Neural crest cell (in vitro differentiated cells): ENCODE measurements at places on chromosomes 6 and 20. TPM values are rescaled to one million over a fixed set of nuclear protein-coding genes. Genes with fewer than 3 reads are reported as not detected.
A peak's percentile ranks its signal among the peaks of the same experiment; 100 is the strongest.

Gene TSHZ2
- 6.4 and 8.5 TPM in 2 replicates for total RNA-seq

Gene HLA-DRB1
- 0.66 and 0.84 TPM in 2 replicates for total RNA-seq

GRCh38 chr20:14497004-14497403 is 159.6 kb upstream of the FLRT3 start:
- H3K4me3 ChIP-seq: no peak overlapping the region
- DNase-seq: no peak
- no peak overlapping the region for H3K27ac ChIP-seq
- H3K27me3 ChIP-seq: no peaks in the 10 kb centered on the region
- no peaks in the 10 kb centered on the region for H3K36me3 ChIP-seq

DNA sequence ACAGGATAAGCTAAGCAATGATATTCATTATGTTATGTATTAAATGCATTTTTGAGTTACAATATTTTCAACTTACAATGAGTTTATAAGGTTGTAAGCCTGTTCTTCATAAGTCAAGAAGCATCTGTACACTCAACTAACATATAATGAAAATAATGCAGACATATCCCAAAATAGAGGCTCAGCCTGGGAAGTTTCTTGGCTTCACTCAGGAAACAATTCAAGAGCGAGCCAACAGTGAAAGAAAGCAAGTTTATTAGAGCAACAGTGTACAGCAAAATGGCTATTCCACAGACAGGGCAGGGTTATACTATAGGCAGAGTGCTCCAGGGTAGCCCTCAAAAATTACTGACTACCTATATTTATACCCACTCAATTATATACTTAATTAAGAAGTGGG is 1581.8 kb downstream of the HACE1 start:
- peaks cover 3% of the 10 kb centered on the region for H3K36me3 ChIP-seq
- no peaks in the 10 kb centered on the region for H3K4me1 ChIP-seq
- no peaks in the 10 kb centered on the region for H3K27me3 ChIP-seq
- DNase-seq: no peak
- no peak overlapping the region for H3K4me3 ChIP-seq
- H3K27ac ChIP-seq: no peak overlapping the region

Gene BMP2
- total RNA-seq: 0.58 and 0.84 TPM in 2 replicates

GRCh38 chr20:8242827-8243724 is 111.0 kb downstream of the PLCB1 start:
- no peak for DNase-seq
- no peak overlapping the region for H3K4me3 ChIP-seq
- no peak overlapping the region for H3K27ac ChIP-seq

- H3K27ac ChIP-seq: no peak overlapping the region
- peaks cover 44% of the 10 kb centered on the region for H3K27me3 ChIP-seq
- no peak for DNase-seq
Measured at GRCh38 chr6:27593861-27594260, 121.0 kb upstream of the ZNF184 start.

GRCh38 chr6:52994031-52994838 is 849 bp downstream of the GSTA4 start:
- H3K27me3 ChIP-seq: peaks cover 13% of the 10 kb centered on the region
- DNase-seq: peak; percentile 20
- H3K27ac ChIP-seq: peak overlapping the region; percentile 99
- H3K4me3 ChIP-seq: peak overlapping the region; percentile 98

DNA sequence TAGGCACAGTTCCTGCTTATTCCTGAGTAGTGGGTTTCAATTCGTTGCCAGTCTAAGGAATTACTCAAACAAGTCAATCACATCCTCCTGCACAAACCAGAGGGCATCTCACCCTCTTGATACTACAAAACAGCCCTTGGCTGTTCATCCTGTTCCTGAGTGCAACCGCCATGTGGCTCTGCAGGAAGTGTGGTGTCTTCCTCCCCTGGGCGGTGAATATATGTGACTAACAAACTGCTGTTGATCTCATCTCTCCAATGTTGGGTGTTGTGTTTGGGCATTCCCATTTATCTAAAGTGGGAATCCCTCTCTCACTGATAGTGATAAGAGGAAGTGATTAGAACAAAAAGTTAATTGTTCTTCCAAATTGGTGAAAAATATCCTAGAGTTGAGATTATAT is 163.0 kb downstream of the TBX18 start:
- no peaks in the 10 kb centered on the region for H3K27me3 ChIP-seq
- DNase-seq: no peak
- H3K36me3 ChIP-seq: no peaks in the 10 kb centered on the region
- H3K4me3 ChIP-seq: no peak overlapping the region
- no peaks in the 10 kb centered on the region for H3K4me1 ChIP-seq

Gene HSPA1L
- 1.5 and 1.8 TPM in 2 replicates for total RNA-seq

GRCh38 chr6:111746983-111747382 is 126.3 kb downstream of the FYN start:
- H3K36me3 ChIP-seq: peaks cover 7% of the 10 kb centered on the region
- H3K27ac ChIP-seq: no peak overlapping the region
- H3K4me1 ChIP-seq: peaks cover 88% of the 10 kb centered on the region
- no peak overlapping the region for H3K4me3 ChIP-seq
- H3K27me3 ChIP-seq: no peaks in the 10 kb centered on the region

DNA sequence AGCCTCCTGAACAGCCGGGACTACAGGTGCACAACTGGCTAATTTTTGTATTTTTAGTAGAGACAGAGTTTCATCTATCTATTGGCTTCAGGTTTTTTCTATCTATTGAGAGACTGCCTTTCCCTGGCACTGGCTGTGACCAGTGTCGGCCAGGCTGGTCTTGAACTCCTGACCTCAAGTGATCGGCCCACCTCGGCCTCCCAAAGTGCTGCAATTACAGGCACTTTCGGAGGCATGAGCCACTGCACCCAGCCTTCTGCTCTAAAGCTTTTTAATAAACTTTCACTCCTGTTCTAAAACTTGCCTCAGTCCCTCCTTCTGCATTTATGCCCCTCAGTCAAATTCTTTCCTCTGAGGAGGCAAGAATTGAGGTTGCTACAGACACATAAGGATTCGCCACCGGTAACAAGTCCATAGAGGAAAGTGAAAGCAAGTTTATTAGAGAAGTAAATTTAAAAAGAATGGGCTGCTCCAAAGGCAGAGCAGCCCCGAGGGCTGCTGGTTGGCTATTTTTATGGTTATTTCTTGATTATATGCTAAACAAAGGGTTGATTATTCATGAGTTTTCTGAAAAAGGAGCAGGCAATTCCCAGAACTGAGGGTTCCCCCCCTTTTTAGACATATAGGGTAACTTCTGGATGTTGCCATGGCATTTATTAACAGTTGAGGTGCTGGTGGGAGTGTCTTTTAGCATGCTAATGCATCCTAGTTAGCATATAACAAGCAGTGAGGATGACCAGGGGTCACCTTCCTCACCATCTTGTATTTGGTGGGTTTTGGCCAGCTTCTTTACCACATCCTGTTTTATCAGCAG is 44.8 kb upstream of the RNGTT start:
- DNase-seq: no peak
- H3K27me3 ChIP-seq: no peaks in the 10 kb centered on the region
- H3K4me3 ChIP-seq: no peak overlapping the region
- peaks cover 4% of the 10 kb centered on the region for H3K4me1 ChIP-seq
- no peak overlapping the region for H3K27ac ChIP-seq

- no peak overlapping the region for H3K4me3 ChIP-seq
- H3K27me3 ChIP-seq: no peaks in the 10 kb centered on the region
- H3K27ac ChIP-seq: no peak overlapping the region
- peaks cover 4% of the 10 kb centered on the region for H3K4me1 ChIP-seq
- no peaks in the 10 kb centered on the region for H3K36me3 ChIP-seq
Measured at GRCh38 chr6:79420054-79420453, 117.2 kb downstream of the LCA5 start.

Gene SLC26A8
- 0.14 and 0.33 TPM in 2 replicates for total RNA-seq

GRCh38 chr6:27684264-27685211 is 211.6 kb upstream of the ZNF184 start:
- no peak for DNase-seq
- H3K36me3 ChIP-seq: peaks cover 10% of the 10 kb centered on the region
- H3K27me3 ChIP-seq: peaks cover 86% of the 10 kb centered on the region
- H3K27ac ChIP-seq: no peak overlapping the region
- peaks cover 37% of the 10 kb centered on the region for H3K4me1 ChIP-seq

GRCh38 chr6:137248702-137249101 is 29.5 kb upstream of the IFNGR1 start:
- H3K36me3 ChIP-seq: no peaks in the 10 kb centered on the region
- H3K27me3 ChIP-seq: peaks cover 11% of the 10 kb centered on the region
- H3K4me1 ChIP-seq: no peaks in the 10 kb centered on the region
- no peak for DNase-seq
- no peak overlapping the region for H3K4me3 ChIP-seq

Gene FRMD1
- not detected in 2 replicates for total RNA-seq

GRCh38 chr20:3277686-3278465 is 38.9 kb upstream of the SLC4A11 start:
- H3K4me3 ChIP-seq: no peak overlapping the region
- DNase-seq: no peak
- H3K27ac ChIP-seq: no peak overlapping the region

- DNase-seq: no peak
- peak overlapping the region; percentile 90 for H3K27ac ChIP-seq
- peaks cover 28% of the 10 kb centered on the region for H3K36me3 ChIP-seq
- H3K4me3 ChIP-seq: peak overlapping the region; percentile 43
- peaks cover 13% of the 10 kb centered on the region for H3K27me3 ChIP-seq
Measured at GRCh38 chr20:32447136-32448027, 89.3 kb downstream of the ASXL1 start.

DNA sequence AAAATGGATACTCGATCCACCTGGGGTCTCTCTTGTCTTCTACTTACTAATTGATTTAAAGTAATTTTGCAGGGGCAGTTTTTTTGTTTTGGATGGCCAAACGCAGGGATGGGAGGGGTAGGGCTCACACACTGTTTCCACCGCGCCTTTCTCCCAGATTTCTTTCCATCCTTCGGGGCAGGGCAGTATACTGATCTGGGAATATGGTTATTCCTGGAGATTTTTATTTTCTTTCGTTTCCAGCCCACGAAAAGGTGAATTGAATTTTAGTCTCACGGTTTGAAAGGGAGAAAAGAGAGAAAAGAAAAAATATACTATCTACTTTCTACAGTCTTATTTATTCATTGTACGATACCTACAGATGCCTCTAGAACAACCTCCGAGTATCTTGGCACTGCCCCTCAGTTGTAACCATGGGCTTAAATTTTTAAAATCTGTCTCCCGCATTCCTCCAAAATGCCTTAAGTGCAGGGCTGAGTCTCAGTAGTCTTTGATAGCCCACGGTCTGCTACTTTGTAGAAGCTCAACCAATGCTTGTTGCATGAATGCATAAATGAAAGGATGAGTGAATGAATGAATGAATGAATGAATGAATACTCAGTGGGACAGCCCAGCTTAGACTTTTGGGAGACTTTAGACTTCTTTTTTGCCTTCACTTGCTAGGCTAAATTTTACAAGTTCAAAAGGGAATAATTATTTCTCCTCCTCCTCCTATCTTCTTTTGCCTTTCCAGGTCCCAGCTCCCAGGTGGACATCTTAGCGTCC is 18.1 kb upstream of the TRIM27 start:
- H3K4me3 ChIP-seq: peak overlapping the region; percentile 91
- no peak for DNase-seq
- peaks cover 41% of the 10 kb centered on the region for H3K27me3 ChIP-seq
- no peak overlapping the region for H3K27ac ChIP-seq
- peaks cover 3% of the 10 kb centered on the region for H3K36me3 ChIP-seq

GRCh38 chr20:10263385-10264165 is 44.9 kb downstream of the SNAP25 start:
- H3K36me3 ChIP-seq: peaks cover 2% of the 10 kb centered on the region
- no peaks in the 10 kb centered on the region for H3K4me1 ChIP-seq
- no peak overlapping the region for H3K4me3 ChIP-seq
- no peaks in the 10 kb centered on the region for H3K27me3 ChIP-seq
- no peak for DNase-seq

- H3K36me3 ChIP-seq: no peaks in the 10 kb centered on the region
- H3K27ac ChIP-seq: no peak overlapping the region
- peaks cover 47% of the 10 kb centered on the region for H3K4me1 ChIP-seq
- H3K27me3 ChIP-seq: no peaks in the 10 kb centered on the region
Measured at GRCh38 chr20:9019833-9020232, 49.1 kb upstream of the PLCB4 start.

DNA sequence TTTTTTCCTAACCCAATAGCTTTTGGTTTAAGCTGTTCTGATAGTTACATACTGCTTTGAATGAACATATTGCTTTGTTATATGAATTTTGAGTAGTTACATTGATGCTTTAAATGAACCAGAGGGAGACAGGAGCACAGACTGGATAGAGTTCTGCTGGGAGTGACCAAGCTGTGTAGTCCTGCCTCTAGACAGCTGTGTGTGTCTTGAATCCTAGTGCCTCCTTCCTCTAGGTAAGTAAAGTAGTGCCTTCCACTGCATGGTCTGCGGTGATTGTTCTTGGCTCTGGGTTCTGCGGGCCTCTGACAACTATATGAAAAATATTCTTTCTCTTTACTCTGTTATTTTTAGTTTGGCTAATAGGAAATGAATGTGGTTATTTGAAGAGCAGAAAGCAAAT is 46.0 kb upstream of the ADGRG6 start:
- DNase-seq: no peak
- no peak overlapping the region for H3K4me3 ChIP-seq
- H3K27ac ChIP-seq: no peak overlapping the region
- H3K36me3 ChIP-seq: no peaks in the 10 kb centered on the region

- no peak overlapping the region for H3K27ac ChIP-seq
- no peak overlapping the region for H3K4me3 ChIP-seq
- H3K36me3 ChIP-seq: no peaks in the 10 kb centered on the region
Measured at GRCh38 chr6:168537540-168537884, 96.5 kb downstream of the SMOC2 start.

GRCh38 chr6:38407192-38407591 is 232.5 kb downstream of the BTBD9 start:
- no peak overlapping the region for H3K4me3 ChIP-seq
- H3K4me1 ChIP-seq: peaks cover 14% of the 10 kb centered on the region
- H3K27ac ChIP-seq: no peak overlapping the region
- DNase-seq: no peak

Gene PLEKHG1
- 25.7 and 27.6 TPM in 2 replicates for total RNA-seq

Gene SPATA25
- 0.41 and 2.2 TPM in 2 replicates for total RNA-seq

Gene ABRACL
- 66.8 and 66.9 TPM in 2 replicates for total RNA-seq

DNA sequence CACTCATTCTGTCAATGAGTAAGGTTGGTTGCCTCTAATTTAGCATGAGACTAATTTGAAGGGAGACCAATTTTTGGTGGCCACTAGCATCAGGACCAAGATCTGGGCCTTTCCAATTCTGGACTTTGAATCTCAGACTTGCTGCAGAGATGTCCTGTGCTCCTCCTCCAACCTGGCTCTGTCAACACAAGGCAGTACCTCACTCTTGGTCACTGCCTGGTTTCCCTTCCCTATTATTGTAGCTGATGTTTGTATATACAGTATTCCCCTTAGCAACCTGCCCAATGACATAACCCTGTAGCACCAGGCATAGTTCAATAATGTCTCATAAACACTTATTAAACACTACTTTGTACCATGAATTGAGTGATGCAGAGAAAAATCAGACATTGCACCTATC is 50.4 kb downstream of the UNC5CL start:
- peaks cover 2% of the 10 kb centered on the region for H3K27me3 ChIP-seq
- no peaks in the 10 kb centered on the region for H3K36me3 ChIP-seq
- peaks cover 12% of the 10 kb centered on the region for H3K4me1 ChIP-seq
- H3K27ac ChIP-seq: no peak overlapping the region
- no peak overlapping the region for H3K4me3 ChIP-seq

DNA sequence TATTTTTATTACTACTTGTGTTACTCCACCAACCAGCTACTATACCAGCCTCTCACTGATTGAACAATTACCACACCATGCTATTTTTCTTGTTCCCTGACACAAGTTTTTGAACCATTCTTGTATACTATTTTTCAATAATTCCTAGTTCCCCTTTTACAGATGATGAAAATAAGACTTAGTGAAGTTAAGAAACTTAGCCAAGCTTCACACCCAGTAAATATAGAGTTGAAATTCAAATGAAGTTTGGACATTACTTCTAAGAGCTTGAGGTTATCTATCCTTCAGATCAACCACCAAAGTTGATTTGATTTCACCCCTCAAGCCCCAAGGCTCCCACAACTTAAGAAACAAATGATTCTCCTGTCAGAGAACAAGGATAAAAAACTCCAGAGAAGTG is 13.1 kb upstream of the BCAS1 start:
- no peak overlapping the region for H3K4me3 ChIP-seq
- H3K27ac ChIP-seq: no peak overlapping the region
- no peak for DNase-seq
- H3K27me3 ChIP-seq: no peaks in the 10 kb centered on the region
